ENCODE measurements at places on chromosomes 3 and 15.

- no peak overlapping the region for H3K4me3 ChIP-seq
- no peak for DNase-seq
- no peaks in the 10 kb centered on the region for H3K36me3 ChIP-seq
- H3K4me1 ChIP-seq = no peaks in the 10 kb centered on the region
- H3K27me3 ChIP-seq = no peaks in the 10 kb centered on the region
- H3K27ac ChIP-seq = peak overlapping the region; percentile 75
Observed at GRCh38 chr3:46299608-46300460, 54.1 kb upstream of the CCR2 start.

DNA sequence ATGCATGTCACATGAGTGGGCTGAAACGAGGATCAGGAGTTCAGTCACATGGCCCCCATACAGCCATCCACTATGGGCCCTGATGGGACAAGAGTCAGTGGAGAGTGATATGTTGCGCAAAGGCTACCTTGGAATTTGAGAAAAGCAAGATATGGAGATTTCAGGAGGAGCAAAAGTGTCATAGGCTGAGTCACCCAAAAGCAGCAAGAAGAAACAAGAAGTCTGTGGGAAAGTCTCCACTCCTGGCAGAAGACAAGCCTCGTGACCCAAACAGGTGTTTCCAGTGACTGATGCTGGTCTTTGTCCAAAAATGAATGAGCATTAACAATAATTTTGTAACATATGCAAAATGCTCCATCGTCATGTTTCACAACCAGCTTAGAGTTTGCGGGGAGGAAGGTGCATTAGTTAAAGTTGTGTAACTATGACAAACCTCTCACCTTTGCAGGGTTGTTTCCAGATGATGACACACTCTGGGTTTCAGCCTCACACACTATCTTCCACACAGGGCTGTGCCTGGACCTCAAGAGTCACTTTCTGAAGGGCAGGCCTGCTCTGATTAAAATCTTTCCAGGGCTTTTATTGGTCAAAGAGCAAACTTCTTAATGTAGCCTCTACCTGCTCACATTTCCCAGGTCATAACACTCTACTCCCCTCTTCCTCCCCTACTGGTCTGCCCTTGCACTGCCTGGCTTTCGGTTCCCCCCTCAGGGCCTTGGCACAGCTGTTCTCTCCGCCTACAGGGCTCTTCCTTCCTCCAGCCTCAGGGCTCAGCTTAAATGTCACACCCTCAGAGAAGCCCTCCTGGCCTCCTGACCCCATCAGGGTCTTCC is 3.9 kb upstream of the DNASE1L3 start:
- H3K27me3 ChIP-seq = no peaks in the 10 kb centered on the region
- H3K4me3 ChIP-seq = no peak overlapping the region

GRCh38 chr15:67736810-67737209 is 88.5 kb upstream of the SKOR1 start:
- H3K27ac ChIP-seq = no peak overlapping the region
- H3K27me3 ChIP-seq = no peaks in the 10 kb centered on the region
- no peak for DNase-seq

DNA sequence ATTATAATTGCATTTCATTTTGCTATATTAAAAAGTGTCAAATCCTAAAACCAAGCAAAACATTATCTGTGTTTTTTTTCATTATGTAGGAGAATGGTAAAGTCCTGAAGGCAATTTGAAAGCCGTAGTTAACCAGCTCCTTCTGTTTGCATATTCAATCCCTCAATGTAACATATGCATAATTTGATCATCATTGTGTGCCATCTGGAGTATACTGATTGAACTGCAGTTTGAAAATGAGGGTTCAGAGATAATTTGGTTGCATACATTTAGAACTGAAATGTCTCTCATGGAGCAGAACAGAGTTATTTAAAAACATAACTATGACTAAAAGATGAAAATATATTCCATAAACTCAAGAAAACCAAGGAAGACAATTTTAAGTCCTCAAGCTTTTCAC is 518.6 kb downstream of the GBE1 start:
- H3K4me3 ChIP-seq = no peak overlapping the region
- peak; percentile 31 for DNase-seq
- no peak overlapping the region for H3K27ac ChIP-seq

GRCh38 chr3:151196434-151196833 is 6.6 kb downstream of the GPR171 start:
- H3K4me1 ChIP-seq = peaks cover 3% of the 10 kb centered on the region
- no peaks in the 10 kb centered on the region for H3K36me3 ChIP-seq
- H3K27me3 ChIP-seq = no peaks in the 10 kb centered on the region
- DNase-seq = no peak
- H3K27ac ChIP-seq = no peak overlapping the region

DNA sequence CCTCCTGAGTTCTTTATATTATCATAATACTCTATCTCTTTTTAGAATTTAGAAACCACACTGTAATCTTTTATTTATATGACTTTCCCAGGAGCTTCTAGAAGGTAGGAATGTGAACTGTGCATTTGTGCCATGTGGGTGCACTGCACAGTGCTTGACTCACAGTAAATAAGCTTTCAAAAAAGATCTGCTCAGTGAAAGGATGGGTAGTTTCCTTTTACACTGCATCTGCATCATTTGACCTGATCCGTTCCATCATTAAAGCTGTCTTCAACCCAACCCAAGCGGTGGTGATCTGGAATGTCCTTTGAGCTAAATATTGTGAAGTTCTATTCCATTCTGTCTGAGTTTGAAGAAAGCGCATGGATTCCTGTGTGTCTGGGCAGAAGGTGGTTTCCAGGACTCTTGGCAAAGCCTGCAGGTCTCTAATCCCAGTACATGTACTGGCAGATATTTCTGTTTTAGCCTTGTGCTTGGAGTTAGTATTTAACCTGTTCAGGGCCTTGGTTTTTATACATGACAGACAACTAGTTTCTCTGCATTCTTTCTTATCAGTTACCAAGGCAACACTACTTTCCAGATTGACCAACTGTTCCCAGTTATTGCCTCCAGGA is 96.7 kb downstream of the DHX30 start:
- peaks cover 2% of the 10 kb centered on the region for H3K36me3 ChIP-seq
- no peaks in the 10 kb centered on the region for H3K27me3 ChIP-seq
- no peaks in the 10 kb centered on the region for H3K4me1 ChIP-seq
- no peak overlapping the region for H3K27ac ChIP-seq
- H3K4me3 ChIP-seq = no peak overlapping the region
- DNase-seq = peak; percentile 7

GRCh38 chr15:33797651-33798050 is 170.6 kb upstream of the CHRM5 start:
- H3K27me3 ChIP-seq = no peaks in the 10 kb centered on the region
- no peak overlapping the region for H3K27ac ChIP-seq
- DNase-seq = no peak
- no peak overlapping the region for H3K4me3 ChIP-seq

DNA sequence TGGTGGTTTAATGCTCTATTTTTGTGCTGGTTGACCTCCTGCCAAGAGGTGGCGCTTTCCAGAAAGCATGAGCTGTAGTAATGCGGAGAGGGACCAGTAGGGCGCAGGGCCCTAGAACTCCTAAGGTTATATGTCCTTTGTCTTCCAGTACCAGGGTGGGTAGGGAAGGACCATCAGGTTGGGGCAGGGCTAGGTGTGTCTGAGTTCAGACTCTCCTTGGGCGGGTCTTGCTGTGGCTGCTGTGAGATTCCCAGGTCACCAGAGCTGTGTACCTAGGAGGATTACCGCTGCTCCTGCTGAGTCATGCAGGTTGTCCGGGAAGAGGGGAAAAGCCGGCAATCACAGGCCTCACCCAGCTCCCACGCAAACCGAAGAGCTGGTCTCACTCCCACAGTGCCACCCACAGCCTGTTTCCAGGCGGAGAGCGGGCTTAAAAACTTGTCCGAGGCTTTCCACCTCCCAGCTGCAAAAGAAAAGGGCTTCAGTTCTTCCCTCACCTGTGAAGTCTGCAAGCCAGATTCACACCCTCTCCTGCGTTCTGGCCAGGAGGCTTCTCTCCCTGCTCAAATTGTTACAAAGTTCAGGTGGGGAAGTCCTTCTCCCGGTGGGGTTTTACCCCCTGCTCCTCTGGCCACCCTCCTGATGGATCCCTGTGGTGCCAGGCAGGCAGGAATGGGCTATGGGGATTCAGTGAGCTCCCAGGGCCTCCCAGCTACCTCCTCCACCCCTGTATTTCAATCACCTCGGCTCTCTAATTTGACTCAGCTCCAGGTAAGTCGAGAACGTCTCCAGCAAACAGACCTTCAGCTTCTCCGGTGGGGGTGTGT is 37.7 kb upstream of the BCHE start:
- H3K27ac ChIP-seq = no peak overlapping the region
- DNase-seq = no peak
- no peaks in the 10 kb centered on the region for H3K36me3 ChIP-seq
- no peaks in the 10 kb centered on the region for H3K27me3 ChIP-seq
- no peak overlapping the region for H3K4me3 ChIP-seq
- no peaks in the 10 kb centered on the region for H3K4me1 ChIP-seq

Data from small intestine (tissue), 16 donors.